ENCODE measurements at places on chromosomes 5 and 9.

GRCh38 chr9:99852617-99853016, 30.9 kb downstream of the NR4A3 start:
- no peak for DNase-seq

GRCh38 chr9:36521148-36521547, 51.5 kb upstream of the MELK start:
- DNase-seq = no peak

GRCh38 chr5:134189031-134189430, 12.3 kb upstream of the SKP1 start:
- DNase-seq = no peak

DNA sequence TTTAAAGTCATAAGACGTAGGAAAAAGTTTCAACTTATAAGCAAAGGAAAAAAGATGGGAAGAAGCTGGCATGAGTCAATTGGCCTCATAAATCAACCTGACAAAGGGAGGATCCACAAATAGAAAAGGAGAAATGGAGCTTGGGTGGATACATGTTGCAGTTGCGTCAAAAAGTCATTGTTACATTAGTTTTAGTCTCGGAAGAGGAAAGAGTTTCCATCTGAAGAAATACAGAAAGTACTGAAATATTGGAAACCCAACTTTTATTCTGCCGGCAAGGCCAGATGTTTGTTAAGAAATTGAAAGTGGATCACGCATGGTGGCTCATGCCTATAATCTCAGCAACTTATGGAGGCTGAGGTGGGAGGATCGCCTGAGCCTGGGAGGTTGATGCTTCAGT, 11.3 kb upstream of the TIMD4 start:
- no peak for DNase-seq

- no peak for DNase-seq
These were observed 25.9 kb downstream of the RAD1 start for GRCh38 chr5:34889394-34889793.

DNA sequence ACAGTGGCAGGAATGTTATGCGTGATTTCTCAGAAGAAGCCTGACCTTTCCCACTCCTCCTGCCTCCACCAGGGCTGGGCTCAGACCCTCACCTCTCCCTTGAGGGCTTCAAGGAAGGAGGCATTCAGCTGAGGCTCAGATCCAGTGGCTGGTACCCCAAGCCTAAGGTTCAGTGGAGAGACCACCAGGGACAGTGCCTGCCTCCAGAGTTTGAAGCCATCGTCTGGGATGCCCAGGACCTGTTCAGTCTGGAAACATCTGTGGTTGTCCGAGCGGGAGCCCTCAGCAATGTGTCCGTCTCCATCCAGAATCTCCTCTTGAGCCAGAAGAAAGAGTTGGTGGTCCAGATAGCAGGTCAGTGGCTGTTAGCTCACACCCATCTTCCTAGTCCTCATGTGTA, 9.9 kb downstream of the BTNL9 start:
- no peak for DNase-seq

DNA sequence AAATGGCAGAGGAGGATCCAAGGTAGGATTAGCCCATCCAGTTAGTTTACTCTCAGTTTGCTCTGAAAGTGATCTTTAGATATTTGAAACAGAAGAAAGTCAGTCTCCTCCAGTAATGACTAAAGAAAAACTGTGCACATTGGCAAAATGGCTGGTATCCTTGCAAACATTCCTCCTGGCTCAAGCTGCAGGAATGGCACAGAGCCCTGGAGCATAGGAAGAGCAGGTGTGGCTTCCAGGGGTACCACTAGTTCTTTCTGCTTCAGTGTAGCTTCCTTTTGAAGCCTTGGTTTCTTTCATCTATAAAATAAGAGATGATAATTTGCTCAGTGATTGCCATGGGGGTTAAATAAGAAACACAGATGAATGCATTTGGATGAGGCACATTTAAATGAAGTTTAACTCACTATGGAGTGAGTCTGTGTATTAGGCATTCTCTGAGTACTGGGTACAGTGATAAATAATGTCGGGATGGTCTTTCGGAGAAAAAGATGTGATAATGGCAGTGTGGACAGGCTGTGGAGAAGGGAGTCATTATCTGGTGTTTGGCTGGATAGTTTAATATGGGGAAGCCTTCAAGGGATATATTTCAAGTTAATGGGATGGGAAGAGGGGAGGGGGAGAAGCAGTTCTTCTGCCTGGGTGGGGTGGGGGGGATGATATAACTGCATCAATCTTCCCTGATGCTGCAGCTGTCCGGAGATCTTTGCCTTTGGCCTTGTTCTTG, 217.3 kb upstream of the KLF4 start:
- DNase-seq = no peak

DNA sequence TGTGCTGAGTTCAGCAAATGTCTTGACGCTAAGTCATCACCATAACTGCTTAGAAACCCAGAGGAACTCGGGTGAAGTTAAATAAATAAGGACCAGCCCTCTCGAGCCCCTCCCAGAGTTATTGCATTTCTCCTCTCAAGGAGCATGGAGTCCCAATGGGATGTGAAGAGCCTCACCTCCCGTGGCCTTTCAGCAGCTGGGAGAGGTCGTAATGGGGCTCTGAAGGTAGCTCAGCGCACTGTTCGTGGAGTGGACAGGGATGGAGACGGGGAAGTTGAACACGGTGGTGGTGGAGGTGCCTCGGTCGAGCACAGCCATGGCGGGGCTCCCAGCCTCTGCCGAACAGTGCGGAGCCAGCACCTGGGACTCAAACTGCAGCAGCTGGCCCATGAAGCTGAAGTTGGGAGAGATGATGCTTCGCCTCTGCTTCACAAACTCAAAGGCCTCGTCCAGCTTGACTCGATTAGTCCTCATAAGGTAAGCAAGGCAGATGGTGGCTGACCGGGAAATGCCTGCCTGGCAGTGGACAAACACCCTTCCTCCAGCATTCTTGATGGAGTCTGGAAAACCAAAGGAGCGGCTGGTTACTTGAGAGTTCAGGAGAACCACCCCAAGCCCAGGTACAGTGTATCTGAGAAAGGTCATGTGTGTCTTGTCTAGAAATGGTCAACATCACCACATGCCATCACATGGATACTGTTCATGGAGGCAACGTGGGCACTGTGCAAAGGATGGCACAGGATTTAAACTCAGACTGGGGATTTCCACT, 2.2 kb downstream of the DUSP1 start:
- DNase-seq = no peak

GRCh38 chr5:34789639-34790038, 49.3 kb upstream of the TTC23L start:
- DNase-seq = no peak

- DNase-seq = no peak
These were observed 66.9 kb downstream of the CTSL start for GRCh38 chr9:87792831-87793288.

GRCh38 chr5:179620703-179621350, 2.6 kb downstream of the HNRNPH1 start:
- no peak for DNase-seq

DNA sequence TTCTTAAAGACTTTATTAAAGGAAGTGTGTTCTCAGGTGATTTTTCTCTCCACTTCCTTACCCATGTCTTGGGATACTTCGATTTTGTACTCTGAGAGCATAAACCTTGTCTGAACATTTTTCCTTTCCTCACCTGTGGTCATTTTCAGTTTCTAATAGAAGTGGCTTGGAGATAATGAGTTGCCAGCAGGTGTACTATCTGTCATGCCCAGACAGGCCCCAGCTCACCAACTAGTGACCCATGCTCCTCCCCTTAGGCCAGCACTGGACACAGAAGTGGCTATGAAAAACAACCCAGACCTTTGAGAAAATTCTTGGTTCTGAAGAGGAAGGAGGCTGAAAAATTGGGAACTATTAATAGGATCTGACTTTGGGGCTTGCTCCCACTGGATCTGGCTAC, 49.2 kb upstream of the SMIM32 start:
- no peak for DNase-seq

GRCh38 chr5:142874540-142874939, 104.4 kb downstream of the ARHGAP26 start:
- no peak for DNase-seq

DNA sequence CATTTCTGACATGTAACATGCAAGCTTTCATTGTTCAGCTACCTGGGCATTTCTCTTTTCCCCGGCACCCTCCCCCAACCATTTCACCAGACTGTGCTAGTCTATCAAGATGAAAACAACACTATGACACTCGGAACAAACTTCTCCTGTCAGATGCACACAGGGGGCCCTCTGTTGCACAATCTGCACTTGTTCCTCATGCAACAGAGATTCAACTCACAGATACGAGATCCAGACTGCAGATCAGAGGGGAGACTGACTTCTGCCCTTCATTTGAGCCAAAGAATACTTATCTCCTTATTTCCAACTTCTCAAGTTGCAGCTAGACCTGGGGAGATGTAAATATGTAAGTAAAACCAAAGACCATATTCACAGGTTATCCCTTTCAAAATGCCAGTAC, 15.7 kb upstream of the FST start:
- no peak for DNase-seq

GRCh38 chr5:43304525-43304924, 8.7 kb downstream of the HMGCS1 start:
- no peak for DNase-seq

GRCh38 chr5:82329393-82329792, 51.2 kb upstream of the RPS23 start:
- DNase-seq = no peak

DNA sequence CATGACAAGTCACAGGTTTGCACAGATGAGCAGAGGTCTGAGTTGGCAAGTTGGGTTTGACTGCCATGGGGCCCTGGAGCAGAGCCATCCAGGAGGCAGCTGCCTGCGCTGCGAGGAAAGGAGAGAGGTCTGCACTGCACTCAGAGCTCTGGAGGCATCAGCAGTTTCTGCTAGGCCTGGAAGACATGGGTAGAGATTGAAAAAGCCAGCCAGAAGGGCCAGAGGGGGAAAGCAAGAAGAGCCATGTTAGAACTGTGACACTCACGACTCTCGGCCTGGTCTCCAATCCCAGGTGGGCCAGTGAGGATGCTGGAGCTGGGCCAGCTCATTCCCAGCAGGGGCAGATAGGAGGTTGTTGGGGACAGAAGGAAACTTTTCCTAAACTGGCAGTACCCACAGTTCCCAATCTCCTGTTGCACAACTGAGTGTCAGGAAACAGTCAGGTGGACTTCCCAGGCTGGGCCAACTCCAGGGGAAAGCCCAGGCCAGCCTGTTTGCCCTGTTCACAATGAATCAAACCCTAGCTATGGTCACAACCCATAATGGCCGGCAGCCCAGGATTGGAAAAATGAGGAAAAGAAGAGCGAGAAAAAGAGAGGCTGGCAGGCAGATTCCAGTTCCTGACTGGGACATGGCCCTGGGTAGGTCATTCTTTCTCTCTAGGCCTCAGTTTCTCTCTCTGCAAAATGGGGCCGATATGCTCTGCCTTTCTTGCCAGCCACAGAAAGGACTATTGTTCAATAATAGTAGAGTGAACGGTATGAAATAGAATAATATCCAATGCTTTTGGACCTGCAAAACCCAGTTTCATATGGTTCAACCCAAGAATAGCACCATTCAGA, 7.8 kb upstream of the ORM1 start:
- DNase-seq = no peak

DNA sequence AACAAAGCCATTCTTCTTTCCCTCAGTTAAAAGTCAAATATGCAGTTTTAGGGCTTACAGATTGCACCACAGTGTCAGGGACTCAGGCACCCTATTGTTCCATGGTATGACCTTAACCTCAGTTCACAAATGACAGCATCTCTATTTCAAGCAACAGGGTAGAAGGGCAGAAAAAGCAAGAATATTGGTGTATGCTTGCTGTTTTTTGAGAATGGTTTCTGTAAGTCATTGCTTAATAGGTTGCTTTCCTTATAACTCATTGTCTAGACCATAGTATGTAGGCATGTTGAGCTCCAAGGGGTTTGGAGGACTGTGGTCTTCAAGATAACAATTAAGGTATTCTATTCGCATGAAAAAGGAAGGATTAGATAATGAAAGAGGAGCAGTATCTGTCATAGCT, 183.5 kb upstream of the EDIL3 start:
- peak; percentile 70 for DNase-seq

GRCh38 chr5:29889051-29889450, 1304.4 kb upstream of the CDH6 start:
- no peak for DNase-seq

DNA sequence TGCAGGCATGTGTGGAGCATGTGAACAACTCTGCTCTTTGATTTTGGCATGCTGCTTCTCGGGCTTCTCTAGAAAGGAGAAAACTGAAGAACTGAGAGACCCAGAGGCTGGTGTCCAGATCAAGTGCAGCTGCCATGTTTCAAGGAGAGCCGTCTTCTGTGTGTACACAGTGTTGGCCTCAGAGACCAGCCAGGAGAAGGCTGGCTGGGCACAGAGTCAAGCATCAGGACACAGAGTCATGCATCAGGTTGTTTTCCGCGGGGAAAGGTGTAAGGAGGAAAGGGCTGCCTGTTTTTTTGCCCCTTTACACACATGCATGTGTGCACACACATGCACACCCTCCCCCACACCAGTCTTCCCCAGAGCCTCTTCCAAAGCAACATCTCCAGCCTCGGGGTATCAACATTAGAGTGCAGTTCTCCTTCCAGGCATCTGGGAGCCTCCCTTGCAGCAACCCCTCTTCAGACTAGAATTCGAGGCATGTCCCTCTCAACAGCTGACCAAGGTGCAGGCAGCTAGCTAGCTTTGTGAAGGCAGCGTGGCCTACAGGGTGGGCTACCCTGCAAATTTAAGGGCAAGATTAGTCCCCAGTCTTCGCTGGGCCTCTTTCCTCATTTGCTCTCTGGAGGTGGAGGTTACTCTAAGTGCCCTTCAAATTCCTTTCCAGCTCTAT, 180.9 kb downstream of the AOPEP start:
- no peak for DNase-seq

GRCh38 chr5:9698841-9699240, 68.7 kb upstream of the TAS2R1 start:
- DNase-seq = no peak

GRCh38 chr9:74281674-74282073, 215.5 kb upstream of the RORB start:
- no peak for DNase-seq

- DNase-seq = no peak
These were observed 149.5 kb downstream of the FANCC start for GRCh38 chr9:95167998-95168397.

DNA sequence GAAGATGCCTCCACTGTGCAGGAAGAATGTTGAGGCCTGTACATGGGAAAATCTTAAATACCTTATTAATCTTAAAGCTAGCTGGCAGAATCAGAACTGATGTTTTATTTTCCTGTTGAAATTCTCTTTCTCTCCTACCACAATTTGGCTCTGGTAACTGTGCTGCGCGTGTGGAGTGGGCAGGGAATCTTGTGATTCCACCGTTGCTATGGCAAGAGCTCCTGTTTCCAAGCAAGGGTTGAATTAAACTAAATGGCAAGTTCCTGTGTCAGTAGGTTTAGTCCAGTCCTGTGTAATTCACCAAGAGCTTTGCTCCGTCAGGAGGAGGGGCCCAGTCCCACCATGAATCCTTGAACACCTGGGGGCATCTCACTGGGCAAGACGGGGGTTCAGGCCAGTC, 36.4 kb downstream of the NXNL2 start:
- DNase-seq = peak; percentile 36

GRCh38 chr5:176748073-176748966, 62.0 kb upstream of the UNC5A start:
- DNase-seq = no peak

GRCh38 chr5:96718635-96719077, 56.5 kb downstream of the CAST start:
- DNase-seq = no peak

- DNase-seq = no peak
These were observed 110.7 kb downstream of the RPS23 start for GRCh38 chr5:82167372-82167935.
